K562 (cell line): ENCODE measurements at places on chromosomes 7 and 10.

DNA sequence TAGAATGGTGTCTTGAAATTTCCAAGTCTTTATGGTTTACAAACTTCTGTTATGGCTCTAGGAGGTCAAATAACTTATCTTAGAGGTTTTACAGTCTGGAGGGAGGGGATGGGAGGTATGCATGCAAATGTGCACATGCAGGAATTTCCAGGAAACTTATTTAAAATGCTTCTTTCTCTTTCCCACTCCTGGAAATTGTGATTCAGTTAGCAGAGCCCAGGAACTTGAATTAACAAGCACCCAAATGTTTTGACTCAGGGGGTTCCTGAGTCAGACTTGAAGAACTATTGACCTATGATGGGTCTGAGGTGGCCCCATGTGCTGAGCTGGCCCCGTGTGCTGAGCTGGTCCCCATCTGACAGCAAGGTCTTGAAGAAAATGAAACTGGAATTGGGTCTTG, 669.4 kb downstream of the INHBA start:
- no peak for DNase-seq

DNA sequence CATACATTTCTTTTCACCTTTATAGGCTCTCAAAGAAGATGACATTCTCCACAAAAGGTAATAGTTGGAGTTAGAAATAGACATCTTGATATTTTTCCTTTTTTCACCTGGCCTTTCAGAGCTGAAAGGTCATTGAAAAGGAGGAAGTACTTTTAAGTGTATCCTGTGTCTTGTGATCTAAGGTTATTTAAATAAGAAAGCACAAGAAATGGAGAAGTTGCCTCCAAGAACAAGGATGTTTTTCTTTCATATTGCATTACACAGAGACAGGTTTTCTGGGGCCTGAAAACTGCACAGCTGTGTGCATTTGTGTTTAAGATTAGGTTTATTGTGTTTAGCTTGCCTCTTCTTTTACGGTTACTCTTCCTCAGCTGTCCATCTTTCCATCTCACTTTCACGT, 103.4 kb upstream of the SEMA3D start:
- no peak for DNase-seq

GRCh38 chr7:44385434-44386138, 60.2 kb upstream of the CAMK2B start:
- no peak for DNase-seq

DNA sequence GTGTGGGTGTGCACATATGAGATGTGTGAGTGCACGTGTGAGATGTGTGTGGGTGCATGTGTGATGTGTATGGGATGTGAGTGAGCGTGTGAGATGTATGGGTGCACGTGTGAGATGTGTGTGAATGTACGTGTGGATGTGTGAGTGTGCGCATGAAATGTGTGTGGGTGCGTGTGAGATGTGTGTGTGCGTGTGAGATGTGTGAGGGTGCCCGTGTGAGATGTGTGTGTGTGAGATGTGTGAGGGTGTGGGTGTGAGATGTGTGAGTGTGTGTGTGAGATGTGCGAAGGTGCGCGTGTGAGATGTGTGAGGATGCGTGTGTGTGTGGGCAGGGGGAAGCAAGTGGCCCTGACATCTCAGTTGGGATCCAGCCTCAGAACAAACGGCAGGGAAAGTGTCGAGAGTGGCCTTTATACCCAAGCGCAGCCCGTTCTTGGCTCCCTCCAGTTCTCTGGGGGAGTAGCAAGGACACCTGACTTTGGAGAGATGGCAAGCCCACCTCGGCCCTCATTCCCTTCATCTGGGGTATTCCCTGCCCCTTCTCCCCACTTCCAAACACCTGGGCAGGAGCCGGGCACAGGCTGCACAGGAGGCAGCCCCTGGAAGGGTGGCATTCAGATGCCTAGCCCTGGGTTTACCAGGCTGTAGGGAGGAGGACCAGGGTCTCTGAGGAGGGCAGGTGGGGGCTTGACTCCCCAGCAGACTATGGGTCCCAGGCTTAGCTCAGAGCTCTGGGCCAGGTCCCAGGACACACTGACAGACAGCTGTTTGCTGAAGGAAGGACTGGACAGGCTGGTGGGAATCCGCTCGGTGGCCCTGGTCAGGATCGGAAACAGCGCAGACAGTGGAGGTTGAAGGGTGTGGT, 31.6 kb downstream of the PPIF start:
- no peak for DNase-seq

GRCh38 chr10:96505150-96506136, 8.3 kb downstream of the TLL2 start:
- no peak for DNase-seq

DNA sequence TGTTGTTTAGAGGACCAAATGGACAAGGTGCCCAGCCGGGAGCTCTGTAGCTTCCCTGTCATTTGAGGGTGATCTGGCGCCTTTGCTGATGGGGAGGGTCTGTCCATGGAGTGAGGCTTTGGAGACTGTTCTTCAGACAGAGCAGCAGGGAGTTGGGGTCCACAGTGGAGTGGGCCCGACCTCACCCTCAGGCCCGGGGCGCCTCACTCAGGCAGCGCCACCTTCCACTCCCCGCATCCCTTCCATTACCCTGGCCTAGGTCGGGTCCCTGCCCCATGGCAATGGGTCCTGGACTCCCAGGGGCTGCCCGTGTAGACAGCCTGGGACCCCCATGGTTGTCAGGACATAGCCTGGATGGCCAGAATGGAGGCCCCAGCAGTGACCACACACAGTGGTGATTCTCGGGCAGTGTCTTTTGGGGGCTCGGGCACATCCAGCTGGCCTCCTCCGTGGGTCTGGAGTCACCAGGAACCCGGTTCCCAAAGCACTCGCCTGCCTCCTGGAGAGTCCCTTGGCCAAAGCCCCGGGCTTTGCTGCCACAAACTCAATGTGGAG, 38.5 kb downstream of the TCERG1L start:
- no peak for DNase-seq

- DNase-seq: peak; percentile 15
Observed at GRCh38 chr7:17234398-17235031, 63.9 kb upstream of the AHR start.
